ENCODE measurements at places on chromosomes 3 and 15.

DNA sequence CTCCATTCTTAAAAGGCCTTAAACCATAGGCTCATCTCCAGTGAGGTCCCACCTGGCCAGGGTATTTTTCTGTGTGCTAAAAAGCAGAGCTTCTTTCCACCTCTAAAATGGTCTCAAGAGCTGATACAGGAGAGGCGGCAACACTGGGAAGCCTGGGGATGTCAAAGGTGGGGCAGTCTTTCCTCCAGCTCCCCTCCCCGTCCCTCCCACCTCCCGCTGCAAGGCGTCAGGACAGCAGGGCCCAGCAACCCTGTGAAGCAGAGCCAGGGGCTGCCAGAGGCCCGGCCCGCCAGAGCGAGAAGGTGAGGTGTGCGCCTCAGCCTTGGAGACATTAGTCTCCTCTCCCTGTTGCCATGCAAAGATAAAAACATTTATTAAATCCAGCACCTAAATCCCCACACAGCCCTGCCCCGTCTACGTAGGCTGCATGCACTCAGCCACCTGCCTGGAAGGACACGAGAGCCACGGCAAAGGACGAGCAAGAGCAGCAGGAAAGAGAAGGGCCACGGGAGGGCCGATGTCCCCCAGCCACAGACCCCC lies 75.6 kb downstream of the FAM174B start:
- DNase-seq: no peak

GRCh38 chr3:46663591-46664135 lies 29.8 kb downstream of the ALS2CL start:
- no peak for DNase-seq

DNA sequence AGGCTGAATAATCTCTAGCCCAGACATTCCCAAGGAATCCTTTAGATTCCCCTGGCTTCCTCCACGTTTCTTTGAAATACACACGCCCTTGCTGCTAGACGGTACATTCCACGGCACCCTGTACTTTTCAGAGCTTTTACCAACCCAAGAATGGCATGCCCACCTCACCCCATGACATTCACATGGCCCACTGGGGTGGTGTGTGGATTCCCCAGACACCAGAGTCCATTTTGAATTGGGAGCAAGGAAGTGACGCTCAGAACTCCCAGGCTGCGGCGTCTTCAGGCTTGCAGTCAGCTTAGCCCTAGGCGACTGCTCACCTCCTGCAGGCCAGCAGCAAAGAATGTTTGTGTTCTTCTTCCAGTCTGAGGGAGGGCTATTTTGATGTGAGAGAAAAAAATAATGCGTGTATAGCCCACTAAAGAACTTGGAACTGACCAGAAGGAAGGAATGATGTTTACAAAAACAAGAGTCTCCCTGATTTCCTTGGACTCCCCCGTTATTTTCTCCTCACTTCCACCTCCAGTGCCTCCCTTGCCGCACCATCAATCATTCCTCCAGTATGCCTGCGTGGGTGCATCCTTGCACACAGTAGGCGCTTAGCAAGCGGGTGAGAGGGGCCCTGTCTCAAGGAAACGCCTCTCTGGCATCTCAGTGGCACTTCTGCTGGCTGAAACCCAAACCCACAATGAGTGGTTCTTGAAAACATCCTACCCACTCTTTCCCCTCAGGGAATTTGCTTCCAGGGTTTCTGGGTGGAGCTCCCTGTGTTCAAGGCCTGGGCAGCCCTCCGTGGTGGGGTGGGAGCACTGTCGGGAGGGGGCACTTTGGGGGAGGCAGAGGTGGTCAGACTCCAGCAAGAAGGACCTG lies 59.9 kb downstream of the SMAD6 start:
- no peak for DNase-seq

- no peak for DNase-seq
These were observed 20.3 kb downstream of the PPCDC start for GRCh38 chr15:75043509-75044257.

DNA sequence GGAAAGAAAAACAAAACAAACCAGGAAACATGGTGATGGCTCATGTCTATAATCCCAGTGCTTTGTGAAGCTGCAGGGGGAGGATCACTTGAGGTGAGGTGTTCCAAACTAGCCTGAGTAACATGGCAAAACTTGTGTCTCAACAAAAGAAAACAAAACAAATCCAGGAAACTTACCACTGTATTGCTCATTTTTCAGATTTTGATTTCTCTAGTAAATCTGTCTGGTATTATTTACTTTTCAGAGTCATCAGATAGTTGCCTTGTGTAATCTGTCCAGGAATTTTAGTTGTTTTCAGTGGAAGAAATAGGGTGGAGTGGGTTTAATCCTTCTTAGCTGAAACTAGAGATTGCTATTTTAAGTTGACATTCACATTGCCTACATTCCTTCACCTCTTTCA lies 91.8 kb upstream of the ALCAM start:
- DNase-seq: no peak

GRCh38 chr3:171176244-171176933 lies 149.9 kb upstream of the SLC2A2 start:
- no peak for DNase-seq

DNA sequence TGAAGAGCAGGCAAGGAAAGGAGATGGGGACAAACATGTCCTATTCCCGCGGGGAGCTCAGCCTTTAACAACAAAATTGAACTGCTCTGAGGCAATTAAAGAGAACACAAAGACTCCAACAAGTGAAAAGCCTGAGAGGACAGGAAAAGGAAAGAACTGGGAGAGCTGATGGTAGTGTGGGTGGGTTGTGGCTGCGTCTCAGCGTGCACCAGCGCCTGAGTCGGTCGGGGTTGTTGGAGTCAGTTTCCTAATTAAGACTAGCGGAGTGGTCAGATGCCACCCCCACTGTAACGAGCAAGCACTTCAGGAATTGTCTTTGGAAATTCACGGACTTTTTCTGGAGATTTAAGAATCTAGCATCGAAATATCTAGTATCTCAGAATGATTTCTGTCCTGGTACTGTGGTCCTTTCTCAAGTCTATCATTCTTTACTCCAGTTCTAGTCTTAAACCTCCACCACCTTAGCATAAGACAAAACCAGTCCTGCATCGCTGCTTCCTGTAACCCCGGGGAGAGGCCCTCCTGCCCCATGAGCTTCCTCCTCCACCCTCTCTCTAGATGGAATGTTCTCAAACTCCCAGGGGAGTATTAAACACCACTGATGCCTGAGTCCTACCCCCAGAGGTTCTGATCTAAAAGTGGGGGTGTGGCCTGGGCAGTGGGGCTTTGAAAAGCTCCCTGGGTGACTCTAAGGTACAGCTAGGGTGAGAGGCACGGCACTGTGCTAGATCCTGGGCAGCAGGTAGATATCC lies 104.0 kb downstream of the CYP19A1 start:
- DNase-seq: no peak

DNA sequence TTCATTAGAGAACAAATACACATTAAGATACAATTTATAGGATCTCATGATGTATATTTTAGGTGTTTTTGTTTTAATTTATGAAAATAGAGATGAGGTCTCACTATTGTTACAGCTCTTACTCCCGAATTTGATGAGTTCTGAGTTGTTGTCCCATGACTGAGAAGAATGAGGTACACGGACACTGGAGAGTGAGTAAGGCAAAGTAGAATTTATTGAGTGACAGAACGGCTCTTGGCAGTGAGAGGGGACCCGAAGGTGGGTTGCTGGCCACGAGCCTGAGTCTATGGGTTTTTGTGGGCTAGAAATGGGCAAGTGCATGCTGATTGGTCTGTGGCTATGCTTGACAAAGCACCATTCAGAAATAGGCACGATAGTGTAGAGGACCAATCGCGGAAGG lies 3.1 kb upstream of the RNF168 start:
- no peak for DNase-seq

- DNase-seq: no peak
These were observed 110.5 kb downstream of the FBLN2 start for GRCh38 chr3:13659221-13659969.

- DNase-seq: no peak
These were observed 93.2 kb downstream of the TMEM212 start for GRCh38 chr3:171936191-171936841.

DNA sequence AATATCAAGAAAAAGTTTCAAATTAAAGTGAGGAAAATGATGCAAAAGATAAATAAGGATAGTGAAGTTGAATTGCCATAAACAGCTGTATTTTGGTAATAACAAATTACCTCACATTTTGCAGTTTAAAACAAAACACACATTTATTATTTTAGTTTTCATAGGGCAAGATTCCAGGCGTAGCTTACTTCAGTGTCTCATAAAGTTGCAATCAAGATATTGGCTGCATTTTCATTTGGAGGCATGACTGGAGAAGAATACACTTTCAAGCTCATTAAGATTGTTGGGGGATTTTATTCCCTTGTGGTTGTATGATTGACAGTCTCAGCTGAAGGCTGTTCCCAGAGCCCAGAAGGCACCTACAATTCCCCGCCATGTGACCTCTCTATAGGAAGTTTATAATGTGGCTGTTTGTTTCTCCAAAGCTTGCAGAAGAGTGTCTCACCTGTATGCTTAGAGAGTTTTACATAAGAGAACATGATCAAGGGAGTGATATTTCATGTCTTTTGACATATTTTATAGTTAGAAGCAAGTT lies 151.4 kb downstream of the OTOL1 start:
- no peak for DNase-seq

GRCh38 chr3:5531741-5532290 lies 344.3 kb downstream of the EDEM1 start:
- DNase-seq: no peak

DNA sequence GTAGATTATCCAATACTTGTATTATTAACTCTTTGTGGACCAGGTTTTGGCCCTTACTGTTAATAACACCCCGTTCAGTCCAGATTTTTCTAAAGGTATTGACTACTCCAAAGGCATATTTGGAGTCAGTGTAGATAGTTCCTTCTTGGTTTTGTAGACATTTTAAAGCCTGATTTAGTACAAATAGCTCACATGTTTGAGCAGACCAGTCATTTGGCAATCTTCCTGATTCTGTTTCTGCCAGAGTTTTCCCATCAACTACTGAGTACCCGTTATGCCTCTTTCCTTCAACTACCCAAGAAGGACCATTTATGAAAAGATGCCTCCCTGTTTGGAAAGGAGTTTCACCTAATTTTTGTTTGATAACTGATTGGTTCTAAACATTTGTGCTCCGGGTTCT lies 82.0 kb downstream of the CHCHD4 start:
- no peak for DNase-seq

GRCh38 chr15:62873203-62873602 lies 169.3 kb upstream of the TPM1 start:
- DNase-seq: no peak

DNA sequence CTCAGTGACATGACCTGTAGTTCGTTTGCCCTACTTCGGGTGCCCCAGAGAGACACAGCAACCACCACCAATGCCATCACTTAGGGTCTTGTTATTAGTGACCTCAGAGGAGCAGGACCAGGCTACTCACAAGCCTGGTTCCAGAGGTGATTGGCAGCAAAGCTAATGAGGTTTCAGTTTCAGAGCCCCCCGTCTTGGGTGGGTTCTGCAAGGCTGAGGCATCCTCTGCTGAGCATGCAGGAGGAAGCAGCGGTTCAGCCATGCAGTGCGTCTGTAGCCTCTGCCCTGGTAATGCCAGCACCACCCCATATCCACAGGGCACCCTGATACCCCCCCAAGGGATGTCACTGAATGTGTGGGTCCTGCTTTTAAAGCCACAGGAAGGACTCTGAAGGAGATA lies 39.0 kb upstream of the ITGA11 start:
- DNase-seq: no peak

GRCh38 chr15:51869060-51869421 lies 39.6 kb downstream of the TMOD3 start:
- DNase-seq: no peak

- no peak for DNase-seq
These were observed 376.5 kb upstream of the KCNMB2 start for GRCh38 chr3:178159691-178160220.

GRCh38 chr15:96413657-96414056 lies 83.2 kb downstream of the NR2F2 start:
- DNase-seq: no peak

GRCh38 chr15:88776646-88777045 lies 26.6 kb upstream of the ACAN start:
- DNase-seq: no peak

DNA sequence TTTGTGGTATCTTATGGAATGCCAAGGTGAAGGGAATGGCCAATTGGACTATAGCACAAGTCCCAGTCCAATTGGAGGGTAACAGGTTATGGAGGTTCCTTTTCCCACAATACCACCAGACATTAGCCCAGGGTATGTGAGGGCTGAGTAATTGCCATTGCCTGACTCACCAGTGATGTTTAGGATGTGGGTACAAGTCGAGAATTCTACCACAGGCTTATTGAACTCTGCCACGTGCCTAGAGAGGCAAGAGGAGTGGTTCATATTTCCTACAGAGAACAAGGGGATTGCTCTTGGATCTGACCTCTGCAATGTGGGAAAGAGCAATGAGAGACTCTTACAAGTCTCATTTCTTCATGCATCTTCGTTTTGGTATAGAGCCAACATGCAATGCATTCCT lies 85.0 kb upstream of the XCR1 start:
- DNase-seq: no peak

GRCh38 chr15:47466357-47466756 lies 250.9 kb upstream of the SEMA6D start:
- DNase-seq: no peak

GRCh38 chr15:70375006-70375431 lies 277.3 kb upstream of the TLE3 start:
- no peak for DNase-seq

DNA sequence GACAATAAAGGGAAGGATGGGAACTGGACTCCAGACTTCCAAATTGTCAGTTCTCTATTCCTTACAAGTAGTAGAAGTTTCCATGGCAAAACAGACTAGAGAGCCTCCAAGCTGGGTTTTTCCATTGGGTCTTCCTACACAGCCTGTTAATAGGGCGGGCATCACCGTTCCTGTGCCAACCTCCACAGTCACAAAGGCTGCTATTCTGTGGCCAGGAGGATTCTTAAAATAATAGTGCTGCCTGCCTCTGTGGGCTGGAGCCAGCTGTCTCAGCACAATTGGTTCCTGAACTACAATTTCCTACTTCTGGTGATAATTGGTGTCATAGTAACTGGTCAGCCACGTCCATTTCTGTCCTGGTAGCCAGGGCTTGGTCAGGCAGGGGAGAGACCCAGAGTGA lies 38.6 kb downstream of the LYZL4 start:
- DNase-seq: no peak

DNA sequence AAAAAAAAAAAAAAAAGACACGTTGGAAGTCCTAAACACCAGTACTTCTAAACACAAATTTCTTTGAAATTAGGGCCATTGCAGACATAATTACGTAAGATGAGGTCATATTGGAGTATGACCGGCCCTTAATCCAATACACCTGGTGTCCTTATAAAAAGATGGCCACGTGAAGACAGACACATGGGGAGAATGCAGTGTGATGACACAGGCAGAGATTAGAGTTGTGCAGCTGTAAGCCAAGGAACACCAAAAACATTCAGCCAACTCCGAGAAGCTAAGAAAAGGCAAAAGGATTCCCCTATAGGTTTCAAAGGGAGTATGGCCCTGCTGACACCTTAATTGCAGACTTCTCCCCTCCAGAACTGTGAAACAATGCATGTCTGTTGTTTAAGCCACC lies 379.0 kb upstream of the PDZRN3 start:
- DNase-seq: no peak

- no peak for DNase-seq
These were observed 14.3 kb upstream of the MOBP start for GRCh38 chr3:39453134-39453533.

- no peak for DNase-seq
These were observed 167.9 kb upstream of the CBLB start for GRCh38 chr3:106036696-106037095.

Measured in stimulated activated CD4-positive, alpha-beta T cell treated with anti-CD3 and anti-CD28 coated beads, Interleukin-1b, Interleukin-23, amount 100 ng/mL, for 1 hour (primary cell).